ENCODE measurements at places on chromosomes 4 and X.

- no peak for DNase-seq
Measured at GRCh38 chr4:8237256-8237989, 32.1 kb upstream of the HTRA3 start.

- DNase-seq, result no peak
Measured at GRCh38 chrX:123873956-123874355, 14.1 kb downstream of the XIAP start.

- DNase-seq, result no peak
Measured at GRCh38 chr4:69811166-69811565, 48.8 kb downstream of the SULT1E1 start.

DNA sequence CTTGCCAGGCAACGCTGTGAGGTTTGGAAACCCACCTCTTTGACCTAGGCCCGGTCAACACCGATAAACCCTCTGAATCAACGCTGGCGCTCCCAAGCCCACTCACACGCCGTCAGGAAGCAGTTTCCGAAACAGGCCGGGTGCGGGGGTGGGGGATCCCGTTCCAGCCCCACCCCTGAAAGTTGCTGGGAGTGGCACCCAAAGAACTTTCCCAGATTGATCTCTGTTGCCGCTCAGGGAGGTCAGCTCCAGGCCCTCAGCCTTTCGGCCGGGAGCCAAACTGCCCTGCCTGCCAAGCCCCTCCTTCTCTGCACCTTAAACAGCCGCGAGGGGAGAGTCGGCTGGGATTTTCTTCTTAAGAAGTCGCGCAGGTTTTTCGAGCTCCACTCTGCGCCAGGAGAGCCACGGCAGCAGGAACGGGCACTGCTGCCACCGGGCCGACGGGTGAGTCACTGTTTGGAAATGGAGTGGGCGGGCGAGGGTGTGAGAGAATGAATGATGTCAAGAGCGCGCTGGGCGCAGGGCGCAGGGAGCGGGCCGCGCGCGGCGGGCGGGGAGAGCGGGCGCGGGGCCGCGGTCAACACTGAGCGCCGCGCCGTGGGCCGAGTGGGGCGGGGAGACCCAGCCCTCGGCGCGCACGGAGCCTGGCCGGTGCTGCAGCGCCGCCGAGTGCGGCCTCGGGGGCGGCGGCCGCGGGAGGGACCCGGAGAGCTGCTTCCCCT is at the start of gene SGMS2:
TSS of gene SGMS2 (plus strand) at position 583 of the 722 bp plus-strand sequence. CDS start 70,622 bp downstream, outside the sequence.
- DNase-seq, result peak; percentile 7

DNA sequence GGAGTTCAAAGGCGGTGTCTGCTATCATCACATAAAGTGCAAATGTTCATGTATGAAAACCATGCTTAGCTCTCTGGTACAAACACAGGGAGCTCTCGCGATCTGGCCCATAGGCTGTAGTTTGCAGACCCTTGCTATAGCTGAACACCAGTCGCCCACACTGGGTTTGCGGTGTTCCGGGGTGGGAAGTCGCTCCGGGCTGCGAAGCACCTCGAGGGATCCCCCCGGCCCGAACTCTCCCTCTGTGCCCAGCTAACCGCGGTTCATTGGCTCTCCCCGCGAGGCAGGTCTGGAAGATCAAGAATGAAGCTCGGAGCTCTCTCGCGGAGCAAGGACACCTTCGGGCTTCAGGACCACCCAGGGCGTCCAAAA is 341 bp upstream of the PRPS2 start:
- DNase-seq, result no peak

GRCh38 chr4:109912706-109913595 is at the start of gene EGF:
TSS of gene EGF (plus strand) at chr4:109912883. CDS start at chr4:109913336, 453 bp downstream.
- DNase-seq, result no peak

- no peak for DNase-seq
Measured at GRCh38 chr4:169271692-169272007, 894 bp upstream of the SH3RF1 start.

DNA sequence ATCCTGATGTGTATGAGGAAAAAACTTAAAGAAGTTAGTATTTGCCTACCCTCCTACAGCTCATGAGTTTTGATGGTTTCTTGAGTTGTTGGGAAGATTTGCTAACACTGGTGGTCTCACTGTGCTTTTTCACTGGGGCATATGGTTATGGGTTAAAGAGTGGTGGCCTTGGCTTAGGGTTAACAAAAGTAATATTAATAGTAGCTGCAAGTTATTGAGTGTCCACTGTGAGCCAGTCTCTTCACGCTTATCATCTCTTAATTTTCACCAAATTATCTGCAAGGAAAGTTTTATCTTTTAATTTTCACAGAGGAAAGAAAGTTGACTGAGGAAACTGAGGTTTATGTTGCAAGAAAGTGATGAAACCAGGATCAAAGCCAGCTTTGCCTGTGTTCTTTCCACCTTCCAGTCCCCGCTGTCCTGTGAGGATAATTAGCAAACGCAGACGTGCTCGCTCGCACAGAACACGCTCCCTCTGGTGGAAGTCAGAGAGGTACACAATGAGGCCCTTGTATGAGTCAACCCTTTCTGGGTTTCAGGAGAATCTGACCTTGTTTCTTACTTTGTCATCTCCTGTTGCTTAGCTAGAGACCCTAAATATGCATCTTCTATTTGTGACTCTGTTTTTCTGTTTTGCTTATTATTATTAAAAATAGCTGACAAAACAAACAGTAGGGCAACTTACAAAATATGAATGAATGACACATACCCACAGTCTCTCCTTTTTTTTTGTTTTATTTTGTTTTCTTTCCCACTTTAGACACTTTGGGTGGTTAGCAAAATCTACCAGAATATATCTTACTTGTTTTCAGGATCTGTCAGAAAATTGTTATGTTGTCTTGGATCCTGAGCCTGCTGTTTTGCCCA is 94.3 kb downstream of the DDIT4L start:
- DNase-seq, result peak; percentile 73

- DNase-seq, result no peak
Measured at GRCh38 chrX:40863671-40864070, 128.3 kb upstream of the MED14 start.

DNA sequence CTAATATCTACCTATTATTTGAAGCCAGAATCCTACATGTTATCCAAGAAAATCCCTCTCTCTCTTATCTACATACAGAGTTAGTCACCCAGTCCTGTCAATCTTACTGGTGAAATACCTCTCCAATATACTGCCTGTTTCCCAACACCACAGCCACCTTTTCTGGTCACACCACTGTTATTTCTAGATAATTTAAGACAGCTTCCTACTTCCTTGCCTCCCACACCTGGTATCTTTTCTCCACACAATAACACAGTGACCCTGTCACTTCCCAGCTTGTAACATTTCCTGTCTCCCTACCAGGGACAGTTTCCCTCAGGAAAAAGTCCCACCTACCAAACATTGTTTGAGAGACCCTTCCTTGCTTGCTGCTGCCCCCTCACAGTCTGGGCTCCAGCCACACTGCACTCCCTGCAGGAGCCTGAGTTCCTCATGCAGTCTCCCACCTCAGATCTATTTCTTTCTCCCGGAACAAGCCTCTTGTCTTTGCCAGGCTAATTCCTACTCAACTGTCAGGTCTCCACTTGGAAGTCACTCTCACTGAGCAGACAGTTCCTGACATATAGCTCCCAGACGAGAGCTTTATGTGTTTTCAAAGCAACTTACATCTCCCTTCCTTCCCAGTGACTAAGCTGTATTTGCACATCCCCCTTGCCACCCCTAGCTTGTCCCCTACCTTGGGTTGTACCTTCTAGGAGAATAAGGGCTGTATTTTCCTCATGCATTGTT is 73.6 kb upstream of the QRFPR start:
- DNase-seq, result no peak

DNA sequence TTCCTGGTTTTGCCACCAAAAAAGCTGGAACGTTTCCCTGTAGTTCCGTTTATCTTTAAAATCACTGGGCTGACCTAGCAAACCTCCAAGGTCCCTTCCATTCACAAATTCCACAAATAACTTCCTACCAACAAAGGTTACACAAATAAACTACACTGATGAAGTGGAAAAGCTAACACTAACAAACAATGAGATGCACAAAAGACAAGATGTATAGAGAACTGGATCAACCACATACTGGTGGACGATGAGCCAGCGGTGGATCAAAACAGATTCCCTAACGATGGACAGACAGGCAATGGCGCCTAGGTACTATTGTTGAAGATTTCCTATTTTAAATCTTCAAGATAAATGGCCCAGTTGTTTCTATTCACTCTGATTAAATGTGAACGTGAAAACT is 15.5 kb downstream of the AFAP1 start:
- DNase-seq, result no peak

- DNase-seq, result no peak
Measured at GRCh38 chr4:37524267-37524666, 161.9 kb downstream of the RELL1 start.

DNA sequence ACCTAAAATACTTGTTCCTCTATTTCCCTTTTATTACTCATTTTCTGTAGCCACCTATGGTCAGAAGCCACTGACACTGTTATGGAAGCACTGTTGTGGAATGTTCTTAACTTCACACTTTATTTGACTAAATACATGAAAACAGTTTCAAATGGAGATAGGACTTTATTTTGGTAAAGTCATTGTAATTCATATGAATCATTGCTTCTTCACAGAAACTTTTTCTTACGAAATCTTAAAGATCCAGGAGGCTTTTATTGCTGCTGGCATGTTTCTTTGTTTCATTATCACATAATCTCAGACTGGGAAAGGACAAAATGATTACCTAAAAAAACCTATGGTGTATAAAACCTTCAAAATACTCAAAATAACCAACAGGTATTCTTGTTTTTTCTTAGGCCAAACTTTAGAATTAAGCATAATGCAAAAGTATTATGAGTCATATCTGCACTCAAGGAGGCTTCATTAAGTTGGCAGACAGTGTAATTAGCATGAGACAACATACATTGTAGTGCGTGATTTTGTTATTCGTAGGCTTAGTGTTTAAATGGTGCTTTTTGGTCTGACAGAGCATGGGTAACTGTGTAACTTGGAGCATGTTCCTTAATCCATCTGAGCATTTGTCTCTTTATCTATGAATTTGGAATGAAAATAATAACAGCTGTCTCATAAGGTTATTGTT is 58.0 kb downstream of the SH3BGRL start:
- no peak for DNase-seq

DNA sequence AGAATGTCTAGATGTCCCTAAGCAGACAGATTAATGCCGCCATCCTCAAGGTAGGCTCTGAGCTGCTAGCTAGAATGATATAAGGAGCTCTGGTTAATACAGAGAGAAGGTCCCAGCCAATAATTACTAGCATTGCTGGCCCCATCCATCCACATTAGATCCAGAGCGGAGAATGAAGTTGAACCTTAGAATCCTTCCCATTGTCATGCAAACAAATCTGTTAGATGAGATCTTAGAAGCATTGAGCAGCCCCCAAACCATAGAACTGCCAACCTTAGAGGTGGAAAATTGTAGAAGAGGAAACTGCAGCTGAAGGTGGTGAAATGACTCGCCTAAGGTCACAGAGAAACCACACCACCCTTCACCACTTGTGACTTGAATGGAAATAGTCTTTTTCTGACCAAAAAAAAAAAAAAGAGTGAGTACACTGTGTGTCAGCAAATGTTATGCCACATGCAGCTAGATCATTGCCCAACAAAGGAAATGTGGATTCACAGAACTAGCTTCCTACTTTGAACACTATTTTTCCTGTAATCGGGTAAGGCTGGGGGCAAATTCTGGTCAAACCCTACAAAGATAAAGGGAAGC is 162.1 kb downstream of the SMIM20 start:
- peak; percentile 59 for DNase-seq

GRCh38 chr4:26104056-26104685 is 190.2 kb downstream of the SMIM20 start:
- no peak for DNase-seq

All from CD4-positive, alpha-beta T cell treated with Interleukin-2 at 100 ng/mL for 4 hours (primary cell).